Activated CD4-positive, alpha-beta memory T cell treated with anti-CD3 and anti-CD28 coated beads, Interleukin-2, amount 10 ng/mL, durations not matched to agents 7 days and 5 days (primary cell): ENCODE measurements at places on chromosomes 5 and 9. TPM values are rescaled to one million over a fixed set of nuclear protein-coding genes. Genes with fewer than 3 reads are reported as not detected.

- H3K27me3 ChIP-seq, result no peaks in the 10 kb centered on the region
- H3K4me1 ChIP-seq, result no peaks in the 10 kb centered on the region
- no peak for DNase-seq
- H3K4me3 ChIP-seq, result no peak overlapping the region
- no peak overlapping the region for H3K27ac ChIP-seq
- no peaks in the 10 kb centered on the region for H3K36me3 ChIP-seq
Measured at GRCh38 chr5:32828492-32828891, 117.4 kb downstream of the NPR3 start.

The GARIN3 gene
- total RNA-seq, result not detected

The PKN3 gene
- total RNA-seq, result 5.0 TPM

DNA sequence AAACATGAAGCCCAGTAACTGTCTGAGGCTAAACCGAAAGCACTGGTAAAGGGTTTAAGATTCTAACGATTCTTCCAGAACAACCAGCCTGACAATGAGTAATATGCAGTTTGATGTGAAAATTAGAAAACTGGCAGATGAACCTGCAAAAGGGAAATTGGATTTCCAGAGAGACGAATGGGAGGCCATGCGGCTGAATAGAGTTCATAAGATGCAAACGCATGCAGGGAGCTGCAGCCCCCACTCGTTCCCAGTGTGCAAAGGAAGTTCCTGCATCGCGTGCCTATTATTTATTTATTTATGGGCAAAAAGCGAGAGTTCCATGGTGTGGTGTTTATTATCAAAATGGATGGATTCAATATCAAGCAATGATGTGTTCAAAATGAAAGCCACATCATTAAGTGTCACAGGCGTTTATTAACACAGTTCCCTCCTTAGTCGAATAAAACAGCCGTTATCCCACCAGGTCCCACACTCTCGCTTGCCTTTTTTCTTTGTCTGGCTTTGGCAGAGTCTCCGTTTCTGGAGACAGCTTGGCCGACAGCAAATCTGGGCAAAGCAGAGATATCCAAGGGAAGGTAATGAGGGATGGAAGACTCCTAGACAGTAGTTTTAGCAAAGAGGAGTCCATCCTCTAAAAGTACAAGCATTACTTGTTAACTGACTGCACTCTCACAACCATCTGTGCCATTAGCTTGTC lies 451.4 kb downstream of the KDM4C start:
- H3K36me3 ChIP-seq, result no peaks in the 10 kb centered on the region
- no peak overlapping the region for H3K27ac ChIP-seq
- peaks cover 15% of the 10 kb centered on the region for H3K27me3 ChIP-seq
- DNase-seq, result no peak

The STRBP gene
- 20.4 TPM for total RNA-seq

The TSSK1B gene
- total RNA-seq, result not detected

- H3K4me1 ChIP-seq, result peaks cover 6% of the 10 kb centered on the region
- H3K36me3 ChIP-seq, result no peaks in the 10 kb centered on the region
- no peak for DNase-seq
- H3K27me3 ChIP-seq, result peaks cover 1% of the 10 kb centered on the region
Measured at GRCh38 chr9:136286359-136286986, 17.4 kb downstream of the CCDC187 start.

The NLN gene
- total RNA-seq, result 7.6 TPM

- H3K4me3 ChIP-seq, result no peak overlapping the region
- DNase-seq, result no peak
- peaks cover 1% of the 10 kb centered on the region for H3K4me1 ChIP-seq
- H3K27me3 ChIP-seq, result no peaks in the 10 kb centered on the region
Measured at GRCh38 chr5:136047858-136048257, 19.1 kb downstream of the TGFBI start.

DNA sequence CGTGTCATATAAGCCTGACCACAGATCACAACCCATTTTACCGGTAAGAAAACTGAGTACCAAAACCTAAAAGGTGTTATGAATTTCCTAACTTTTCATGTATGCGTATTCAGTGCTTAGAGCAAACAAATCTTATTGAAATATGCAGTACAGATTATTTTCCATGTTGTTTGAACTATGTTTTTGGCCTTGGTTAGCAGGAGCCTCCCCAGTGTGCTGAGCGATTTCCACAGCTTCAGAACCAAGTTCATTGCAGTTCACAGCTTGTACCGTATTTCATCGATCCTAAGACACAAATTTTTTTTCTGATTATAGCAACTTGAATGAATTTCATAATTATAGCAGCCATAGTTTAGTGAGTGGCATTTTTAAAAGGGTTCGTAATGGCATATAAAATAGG lies 13.7 kb downstream of the ADAMTSL1 start:
- DNase-seq, result no peak
- H3K4me1 ChIP-seq, result no peaks in the 10 kb centered on the region
- H3K4me3 ChIP-seq, result no peak overlapping the region
- H3K36me3 ChIP-seq, result no peaks in the 10 kb centered on the region
- H3K27me3 ChIP-seq, result no peaks in the 10 kb centered on the region

DNA sequence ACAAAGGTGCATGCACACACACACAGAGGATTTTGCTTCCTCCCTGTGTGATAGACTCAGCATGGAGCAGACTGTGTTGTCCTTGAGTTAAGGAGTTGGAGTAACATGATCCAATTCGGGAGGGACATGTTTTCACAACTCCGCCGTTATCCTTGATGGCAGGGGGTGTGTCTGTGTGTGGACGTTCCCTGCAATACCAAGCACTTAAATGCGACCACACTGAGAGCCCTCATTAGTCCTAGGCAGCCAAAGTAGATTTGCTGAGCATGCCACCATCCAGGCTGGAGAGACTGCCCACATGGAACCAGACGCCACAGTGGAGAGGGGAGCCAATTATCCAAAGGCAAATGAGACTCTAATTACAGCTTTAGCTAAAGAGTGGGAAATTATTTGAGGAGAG lies 140.1 kb downstream of the DOCK2 start:
- H3K4me3 ChIP-seq, result no peak overlapping the region
- H3K27ac ChIP-seq, result no peak overlapping the region

DNA sequence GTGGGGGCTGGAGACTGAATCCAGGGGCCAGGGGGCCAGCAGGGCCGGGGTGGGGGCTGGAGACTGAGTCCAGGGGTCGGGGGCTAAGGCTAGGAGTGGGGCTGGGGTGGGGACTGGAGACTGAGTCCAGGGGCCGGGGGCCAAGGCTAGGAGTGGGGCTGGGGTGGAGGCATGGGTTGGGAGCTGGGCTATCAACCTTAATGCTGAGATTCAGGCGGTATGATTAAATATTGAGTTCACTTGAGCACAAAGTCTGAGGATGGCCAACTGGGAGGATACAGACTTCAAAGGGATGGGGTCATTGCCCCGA lies 17.0 kb upstream of the LRRC14B start:
- H3K27me3 ChIP-seq, result peaks cover 2% of the 10 kb centered on the region
- no peak overlapping the region for H3K4me3 ChIP-seq
- H3K27ac ChIP-seq, result no peak overlapping the region
- no peaks in the 10 kb centered on the region for H3K36me3 ChIP-seq
- no peaks in the 10 kb centered on the region for H3K4me1 ChIP-seq

- no peak overlapping the region for H3K4me3 ChIP-seq
- DNase-seq, result peak; percentile 56
- H3K27me3 ChIP-seq, result peaks cover 1% of the 10 kb centered on the region
- H3K4me1 ChIP-seq, result peaks cover 3% of the 10 kb centered on the region
- H3K27ac ChIP-seq, result no peak overlapping the region
- no peaks in the 10 kb centered on the region for H3K36me3 ChIP-seq
Measured at GRCh38 chr9:77433675-77434445, 214.3 kb downstream of the GNA14 start.

The PCDHGB2 gene
- 0.18 TPM for total RNA-seq

The DOK3 gene
- total RNA-seq, result 2.4 TPM

The HRH2 gene
- 13.7 TPM for total RNA-seq
